ENCODE measurements at places on chromosomes 5 and 9.
A peak's percentile ranks its signal among the peaks of the same experiment; 100 is the strongest.

DNA sequence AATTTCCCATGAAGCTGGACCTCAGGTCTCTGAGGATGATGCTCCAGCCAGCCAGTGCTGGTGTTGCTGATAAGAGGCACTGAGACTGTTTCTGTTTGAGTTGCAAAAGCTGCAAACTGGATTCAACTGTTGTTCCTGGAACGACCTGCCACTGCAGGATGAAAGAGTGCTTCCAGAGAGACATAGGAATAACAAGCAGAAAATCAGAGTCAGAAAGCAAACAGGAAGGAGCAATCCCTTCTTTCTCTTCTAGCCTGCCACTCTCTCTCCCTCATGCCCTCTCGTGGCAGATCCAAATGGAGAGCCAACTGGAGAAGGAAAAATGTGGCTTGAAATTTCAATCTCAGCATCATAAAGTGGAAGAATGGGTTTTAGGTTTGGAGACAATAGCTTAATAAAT, 110.4 kb downstream of the STARD4 start:
- DNase-seq, result no peak

- no peak for DNase-seq
These were observed 7.8 kb downstream of the ENG start for GRCh38 chr9:127846443-127847177.

GRCh38 chr5:124260921-124261515, 485.4 kb downstream of the ZNF608 start:
- no peak for DNase-seq

GRCh38 chr5:10623305-10623910, 59.5 kb downstream of the ANKRD33B start:
- no peak for DNase-seq

DNA sequence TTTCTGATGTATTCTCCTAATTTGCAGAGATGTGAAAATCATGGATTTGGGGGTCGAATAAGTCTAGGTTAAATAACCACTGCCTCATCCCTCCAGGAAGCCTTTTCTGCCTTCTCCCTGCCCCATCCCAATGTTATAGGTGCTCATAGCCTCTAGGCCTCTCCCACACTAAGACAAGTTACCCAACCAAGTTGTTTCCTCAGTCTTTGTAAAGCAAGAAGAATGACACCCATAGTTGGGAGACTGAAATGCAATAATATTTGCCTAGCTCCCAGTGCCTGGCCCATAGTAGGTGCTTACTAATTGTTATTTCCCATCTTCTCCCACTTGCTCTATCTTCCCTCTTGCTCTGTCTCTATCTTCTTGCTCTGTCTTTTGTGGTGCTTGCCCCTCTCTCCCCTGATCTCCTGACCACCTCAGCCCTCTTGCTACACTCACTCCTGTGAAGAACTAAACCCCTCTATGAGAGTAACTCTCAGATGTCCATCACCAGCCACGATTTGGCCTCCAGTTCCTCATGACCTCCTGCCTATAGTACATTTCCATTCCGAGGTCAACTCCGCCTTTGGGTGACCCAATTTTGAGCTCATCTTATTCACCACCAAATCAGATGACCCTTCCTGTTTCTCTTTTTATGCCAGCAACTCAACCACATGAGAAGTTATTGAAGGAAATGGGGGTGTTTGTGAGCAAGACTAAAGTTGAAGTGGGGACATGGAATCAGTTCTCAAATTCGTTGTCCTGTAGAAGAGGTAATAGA, 7.0 kb downstream of the AFAP1L1 start:
- no peak for DNase-seq

DNA sequence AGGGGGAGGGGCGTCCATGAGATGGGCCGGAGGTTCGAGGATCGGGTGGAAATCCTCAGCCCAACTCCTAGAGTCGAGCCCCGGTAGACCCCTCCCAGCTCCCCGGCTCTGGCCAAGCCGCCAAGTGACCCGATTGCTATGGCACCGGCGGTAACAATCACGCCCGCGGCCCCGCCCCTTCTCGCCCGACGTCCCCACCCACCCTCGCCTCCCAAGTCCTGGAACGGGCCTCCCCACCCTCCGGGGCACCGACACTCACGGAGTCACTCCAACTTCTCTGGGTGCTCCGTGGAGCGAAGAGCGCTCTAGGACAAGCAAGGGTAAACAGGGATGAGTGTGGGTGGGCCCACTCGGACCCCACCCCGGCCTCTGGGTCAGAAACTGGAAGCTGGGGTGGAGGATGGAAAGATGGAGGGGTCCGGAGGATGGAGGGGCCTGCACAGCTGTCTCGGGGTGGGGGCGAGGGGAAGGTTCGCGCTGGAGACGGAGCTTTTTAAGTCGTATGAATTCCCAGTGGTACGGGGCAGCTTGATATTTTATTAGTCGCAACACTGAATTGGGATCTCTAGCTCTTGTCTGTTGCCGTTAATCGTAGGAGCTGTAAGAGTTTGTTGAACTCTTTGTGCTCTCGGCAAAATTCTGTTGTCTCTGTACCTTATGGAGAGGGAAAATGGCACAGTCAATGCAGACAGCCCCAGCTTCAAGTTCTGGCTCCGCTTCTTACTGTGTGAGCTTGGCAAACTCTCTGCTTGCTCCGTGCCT, at the start of gene SPACA9:
SPACA9 (plus strand) TSS at position 204 of the 762 bp plus-strand sequence. CDS start 5,050 bp downstream, outside the sequence.
- DNase-seq, result peak; percentile 94

DNA sequence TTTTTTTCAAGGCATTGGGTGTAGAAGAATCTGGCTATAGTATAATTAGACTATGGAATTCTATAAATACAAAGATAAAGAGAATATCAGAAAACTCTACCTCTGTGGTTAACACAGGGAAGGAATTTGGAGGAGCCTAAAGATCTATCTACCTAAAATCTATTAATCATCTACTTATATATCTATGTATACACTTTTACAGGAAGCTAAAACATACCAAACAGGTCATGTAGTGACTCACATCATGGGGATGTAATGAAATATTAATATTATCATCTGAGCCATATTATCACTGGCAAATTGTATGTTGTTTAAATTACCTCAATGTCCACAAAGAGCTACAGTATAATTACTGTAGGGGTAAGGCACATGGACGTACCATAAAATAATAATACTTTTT, 1748.2 kb downstream of the EFNA5 start:
- DNase-seq, result no peak

GRCh38 chr9:4116723-4117460, 183.0 kb downstream of the GLIS3 start:
- DNase-seq, result peak; percentile 32

DNA sequence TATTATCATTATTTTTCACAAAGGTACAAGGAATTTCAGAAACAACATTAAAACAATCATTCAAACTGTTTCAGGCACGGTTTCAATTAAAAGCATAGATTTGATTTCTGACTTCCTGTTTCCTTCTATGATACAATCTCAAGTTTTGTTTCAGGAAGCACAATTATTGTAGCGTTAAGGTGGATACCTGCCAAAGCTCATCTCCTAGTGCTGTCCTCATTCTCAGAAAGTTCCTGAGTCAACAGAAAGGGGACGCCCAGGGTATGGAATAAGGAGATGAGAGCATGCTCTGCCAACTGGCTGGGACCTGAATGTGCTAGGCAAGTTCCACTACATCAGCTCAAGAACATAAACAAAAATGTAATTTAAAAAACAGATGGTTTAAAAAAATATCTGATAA, 2.0 kb upstream of the TRIM14 start:
- no peak for DNase-seq

DNA sequence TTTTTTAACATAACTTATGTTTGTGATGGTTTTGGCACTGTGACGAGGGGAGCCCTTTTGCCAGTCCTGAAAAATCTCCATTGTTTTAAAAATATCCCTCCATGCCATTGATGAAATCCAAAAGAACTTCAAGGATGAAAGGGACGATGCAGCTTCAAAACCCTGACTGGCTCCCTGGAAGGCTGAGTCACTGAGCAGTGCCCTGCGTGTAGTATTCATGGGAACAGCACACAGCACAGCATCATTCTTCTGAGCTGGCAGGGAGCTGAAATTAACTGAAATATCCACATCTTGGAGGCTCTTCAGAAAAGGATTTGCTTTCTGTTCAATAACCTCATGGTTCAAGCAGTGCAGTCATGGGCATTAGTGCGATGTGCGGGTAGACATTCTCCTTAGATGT, 29.7 kb downstream of the PDE4D start:
- DNase-seq, result peak; percentile 51

- DNase-seq, result no peak
These were observed 105.2 kb downstream of the RASEF start for GRCh38 chr9:82957529-82958379.

DNA sequence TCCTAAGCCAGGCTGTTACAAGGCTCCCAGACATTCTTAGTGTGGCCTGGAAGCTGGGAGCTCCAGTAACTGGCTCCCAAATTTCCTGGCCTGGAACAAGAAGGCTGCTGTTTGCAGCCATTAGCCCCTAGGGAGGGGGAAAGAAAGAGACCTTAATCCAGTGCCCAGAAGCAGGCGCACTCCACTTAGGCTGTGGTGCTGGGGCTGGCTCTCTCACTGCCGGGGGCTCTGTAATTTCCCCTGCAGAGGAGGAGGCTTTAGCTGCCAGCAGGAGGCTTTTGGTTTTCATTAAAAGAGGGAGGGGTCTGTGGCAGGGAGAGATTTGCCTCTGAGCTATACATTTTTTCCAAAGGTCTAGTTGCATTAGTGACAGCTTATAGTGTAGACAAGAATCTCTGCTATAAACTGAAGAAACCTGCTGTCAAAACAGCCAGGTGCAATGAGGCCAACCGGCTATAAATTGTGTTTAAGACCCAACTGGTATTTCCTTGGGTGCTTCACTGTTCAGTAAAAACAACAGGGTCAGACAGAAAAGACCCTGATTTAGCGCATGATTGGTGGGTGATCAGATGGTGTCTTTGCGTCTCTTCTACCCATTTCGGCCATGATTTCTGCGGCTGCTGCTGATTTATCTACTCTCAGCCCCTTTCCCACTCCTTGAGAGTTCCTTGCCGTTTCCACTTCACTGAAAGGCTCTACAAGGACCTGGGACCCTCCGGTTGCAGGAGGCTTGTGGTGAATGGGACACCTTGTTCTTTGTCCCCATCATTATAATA, 254.6 kb downstream of the AOPEP start:
- no peak for DNase-seq
